ENCODE measurements at places on chromosomes 4 and X. TPM values are rescaled to one million over a fixed set of nuclear protein-coding genes. Genes with fewer than 3 reads are reported as not detected.

MAGEB1 gene
- total RNA-seq = 0.69 TPM

PRAF2 gene
- 18.8 TPM for total RNA-seq

TBC1D8B gene
- 9.2 TPM for total RNA-seq

DNA sequence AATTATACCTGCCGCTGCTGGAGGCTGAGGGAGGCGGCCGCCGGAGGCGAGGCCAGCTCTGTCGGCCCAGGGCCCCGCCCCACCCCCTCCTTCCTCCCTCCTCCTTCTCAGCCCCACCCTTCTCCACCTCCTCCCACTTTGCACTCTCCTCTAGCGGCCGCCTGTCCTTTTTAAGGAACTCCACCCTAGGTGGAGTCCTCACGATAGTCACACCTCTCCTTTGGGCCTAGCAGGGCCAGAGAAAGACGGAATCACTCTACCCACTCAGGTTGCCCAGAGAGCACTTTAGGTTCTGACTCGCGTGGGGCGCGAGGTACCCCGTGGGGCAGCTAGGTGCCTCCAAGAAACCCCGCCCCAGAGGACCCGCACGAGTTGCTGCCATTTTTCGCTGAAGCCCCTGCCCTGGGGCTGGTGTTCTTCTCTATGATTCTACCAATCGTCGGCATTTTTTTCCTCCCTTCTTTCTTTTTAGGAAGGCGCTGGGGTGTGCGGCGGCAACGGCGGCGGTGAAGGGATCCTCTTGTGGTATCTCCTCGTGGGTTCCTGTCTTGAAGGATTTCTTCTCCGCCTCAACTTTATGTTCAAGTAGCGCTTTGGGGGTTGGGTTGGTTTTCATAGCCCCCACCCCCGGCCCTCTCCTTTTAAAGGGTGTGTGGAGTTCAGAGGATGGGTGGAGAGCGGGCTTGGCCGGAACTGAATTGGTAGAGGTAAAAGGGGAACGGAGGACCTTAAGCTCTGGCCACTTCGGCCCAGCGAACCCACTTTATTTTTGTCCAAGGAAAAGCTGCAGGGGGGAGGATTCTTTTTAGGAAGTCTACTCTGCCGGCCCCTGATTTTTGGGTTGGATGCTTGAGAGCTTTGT lies at the start of gene KLF8:
TSS of gene KLF8 (plus strand) at position 136 of the 862 bp plus-strand sequence. CDS start 979 bp downstream, outside the sequence.
- DNase-seq = peak; percentile 8
- H3K4me3 ChIP-seq = no peak within 1 kb of the TSS
- peaks cover 4% of the 10 kb centered on the region for H3K4me1 ChIP-seq
- H3K36me3 ChIP-seq = no peaks in the 10 kb centered on the region
- H3K27ac ChIP-seq = no peak within 1 kb of the TSS

CENPVL1 gene
- total RNA-seq = not detected

DNA sequence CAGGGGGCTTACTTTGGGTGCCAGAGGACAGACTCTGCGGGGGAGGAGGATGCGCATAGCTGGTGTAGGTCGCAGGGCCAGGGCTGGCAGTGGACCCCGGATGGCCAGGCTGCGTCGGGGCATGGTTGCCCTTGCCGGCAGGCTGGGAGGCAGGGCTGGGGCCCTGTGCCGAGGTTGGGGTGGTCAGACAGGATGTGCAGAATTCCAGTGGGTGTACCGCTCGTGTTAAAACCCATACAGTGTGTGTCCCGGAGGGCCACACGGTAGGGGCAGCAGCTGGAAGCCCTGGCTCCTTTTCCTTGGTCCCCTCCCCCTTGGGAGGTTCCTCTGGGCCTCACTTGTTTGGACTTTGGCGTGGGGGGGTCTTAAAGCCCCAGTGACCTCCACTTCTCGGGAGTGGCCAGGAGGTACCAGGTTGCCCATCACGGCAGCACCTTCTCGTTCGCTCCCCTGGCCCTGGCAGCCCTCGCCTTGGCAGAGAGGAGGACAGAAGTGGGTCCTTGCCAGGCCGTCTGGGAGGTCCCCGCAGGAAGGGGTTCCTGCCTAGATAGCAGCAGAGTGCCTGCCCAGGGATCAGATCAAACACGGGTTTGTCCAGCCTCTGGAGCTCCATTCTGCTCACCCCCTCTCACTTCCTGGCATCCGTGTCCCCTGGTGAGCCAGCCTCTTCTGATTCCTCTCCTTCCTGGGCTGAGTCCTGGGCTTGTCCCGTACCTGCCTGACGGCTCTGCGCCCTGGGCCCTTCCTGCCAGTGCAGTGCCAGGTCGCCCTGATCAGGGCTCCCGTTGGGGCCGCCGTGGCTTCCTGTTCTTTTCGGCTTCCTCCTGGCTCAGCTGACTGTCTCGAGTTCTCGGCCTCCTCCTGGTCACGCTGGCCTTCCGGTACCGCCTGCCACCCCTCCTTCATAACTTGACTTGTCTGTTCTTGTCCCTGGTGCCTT lies 56.7 kb upstream of the HGFAC start:
- no peaks in the 10 kb centered on the region for H3K27me3 ChIP-seq
- no peaks in the 10 kb centered on the region for H3K4me1 ChIP-seq
- DNase-seq = no peak
- H3K4me3 ChIP-seq = no peak overlapping the region
- H3K36me3 ChIP-seq = no peaks in the 10 kb centered on the region

FRAS1 gene
- 33.5 TPM for total RNA-seq

DNA sequence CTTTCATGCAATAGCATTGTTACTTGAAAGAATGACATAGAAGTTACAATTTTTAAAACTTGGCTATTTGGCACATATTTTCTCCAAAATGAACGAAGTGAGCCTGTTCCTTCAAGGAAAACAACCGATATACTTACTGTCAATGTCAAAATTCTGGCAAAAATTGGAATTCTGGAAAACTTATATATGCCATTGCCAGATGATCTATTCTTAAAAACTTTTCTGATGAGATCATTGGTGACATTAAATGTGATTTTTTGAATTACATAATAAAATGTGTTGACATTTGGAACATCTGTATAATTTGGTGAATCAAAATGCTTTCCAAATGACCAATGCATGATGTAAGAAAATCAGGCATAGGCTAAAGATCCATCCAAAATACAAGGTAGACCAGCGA lies 209.0 kb downstream of the SCFD2 start:
- DNase-seq = no peak
- no peaks in the 10 kb centered on the region for H3K4me1 ChIP-seq
- no peak overlapping the region for H3K27ac ChIP-seq
- no peaks in the 10 kb centered on the region for H3K27me3 ChIP-seq

RXFP1 gene
- total RNA-seq = not detected

GRCh38 chr4:14078326-14078725 lies 450.8 kb upstream of the BOD1L1 start:
- H3K4me3 ChIP-seq = no peak overlapping the region
- no peak for DNase-seq
- no peaks in the 10 kb centered on the region for H3K27me3 ChIP-seq
- H3K27ac ChIP-seq = no peak overlapping the region
- no peaks in the 10 kb centered on the region for H3K4me1 ChIP-seq

SPINK2 gene
- total RNA-seq = 2.4 TPM

GRCh38 chr4:56666279-56666678 lies 14.8 kb downstream of the HOPX start:
- H3K27ac ChIP-seq = no peak overlapping the region
- DNase-seq = no peak
- H3K36me3 ChIP-seq = no peaks in the 10 kb centered on the region
- H3K4me3 ChIP-seq = no peak overlapping the region

DNA sequence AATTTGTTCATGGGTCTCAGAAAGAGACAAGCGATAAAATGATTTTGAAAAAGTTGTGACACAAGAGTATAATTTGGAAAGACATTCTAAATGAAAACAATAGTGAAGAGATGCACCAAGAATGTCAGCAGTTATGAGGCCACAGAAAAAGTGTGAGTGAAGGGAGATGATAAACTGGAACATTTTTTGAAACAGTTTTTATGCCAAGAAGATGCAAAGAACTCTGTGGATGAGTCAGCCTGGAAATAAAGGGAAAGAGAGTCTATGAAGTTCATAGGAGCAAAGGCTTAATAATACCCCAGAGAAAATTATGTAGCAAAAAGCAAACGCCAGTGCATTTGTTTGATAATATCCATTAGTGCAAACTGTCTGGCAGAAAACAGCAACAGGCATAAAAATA lies 188.4 kb upstream of the TBC1D9 start:
- no peak overlapping the region for H3K4me3 ChIP-seq
- H3K27me3 ChIP-seq = no peaks in the 10 kb centered on the region
- no peak for DNase-seq

- DNase-seq = no peak
- no peak overlapping the region for H3K27ac ChIP-seq
- peaks cover 12% of the 10 kb centered on the region for H3K36me3 ChIP-seq
- no peaks in the 10 kb centered on the region for H3K27me3 ChIP-seq
- H3K4me1 ChIP-seq = no peaks in the 10 kb centered on the region
Measured at GRCh38 chrX:40062525-40063155, 35.1 kb downstream of the BCOR start.

DNA sequence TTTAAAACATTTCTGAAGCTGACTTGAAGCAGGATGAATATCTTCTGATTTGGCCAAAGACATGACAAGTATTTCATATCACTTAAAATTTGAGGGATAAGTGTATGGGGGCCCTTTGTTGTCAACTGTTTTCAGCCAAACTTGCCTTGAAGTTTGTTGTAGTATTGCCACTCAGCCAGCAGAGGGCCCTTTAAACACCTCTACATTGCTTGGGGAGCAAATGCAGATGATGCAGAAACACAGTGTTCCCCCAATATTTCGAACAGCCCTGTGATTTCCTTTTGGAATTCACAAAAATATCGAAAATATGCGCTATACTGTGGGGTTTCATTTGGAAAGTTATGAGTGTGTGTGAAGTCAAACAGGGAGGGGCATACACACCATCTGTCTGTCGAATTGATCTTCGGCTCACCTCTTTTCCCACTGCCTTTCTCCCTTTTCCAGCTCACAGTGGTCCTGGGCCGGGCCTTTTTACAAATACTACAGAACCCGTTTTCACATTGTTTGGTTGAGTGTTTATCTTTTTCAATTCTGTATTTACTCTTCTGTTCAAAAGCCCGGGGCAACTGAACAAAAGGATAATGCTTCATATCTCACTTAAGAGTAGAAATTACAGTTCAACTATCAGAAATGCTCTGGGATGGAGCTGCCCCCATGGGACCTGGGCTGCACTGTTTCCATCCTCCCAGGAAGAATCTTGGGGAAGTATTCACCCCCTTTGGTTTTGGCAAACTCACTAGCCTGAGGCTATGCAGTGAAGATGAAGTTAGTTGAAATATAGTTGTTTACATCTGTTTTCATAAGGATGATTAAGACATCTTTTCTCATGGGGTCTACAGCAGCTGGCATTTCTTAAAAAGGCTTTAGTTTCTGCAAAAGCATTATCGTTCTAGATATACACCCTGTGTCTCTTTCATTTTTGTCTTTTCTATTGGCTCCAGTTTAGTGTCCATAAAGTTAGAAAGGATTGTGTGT lies 137.6 kb downstream of the EGF start:
- no peaks in the 10 kb centered on the region for H3K4me1 ChIP-seq
- no peak overlapping the region for H3K27ac ChIP-seq

DNA sequence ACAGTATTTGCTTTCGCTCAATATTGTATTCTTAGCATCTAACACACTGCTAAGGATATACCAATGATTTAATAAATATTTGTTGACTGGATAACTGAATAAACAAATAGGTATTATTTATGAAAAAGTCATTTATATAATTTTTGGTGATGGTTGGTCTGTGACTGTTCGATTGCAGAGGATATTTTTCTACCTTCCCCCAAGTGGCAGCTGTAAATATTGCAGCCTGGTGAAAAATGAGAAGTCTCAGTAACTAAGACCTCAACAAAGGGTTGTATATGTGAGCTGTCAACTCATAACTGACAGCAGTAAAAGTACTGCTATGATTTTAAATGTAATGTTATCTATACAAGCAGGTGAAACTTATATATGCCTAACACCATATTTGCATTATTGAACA lies 36.0 kb downstream of the HTR2C start:
- no peaks in the 10 kb centered on the region for H3K27me3 ChIP-seq
- no peaks in the 10 kb centered on the region for H3K36me3 ChIP-seq
- no peak overlapping the region for H3K27ac ChIP-seq

CXCL3 gene
- 1.9 TPM for total RNA-seq

DNA sequence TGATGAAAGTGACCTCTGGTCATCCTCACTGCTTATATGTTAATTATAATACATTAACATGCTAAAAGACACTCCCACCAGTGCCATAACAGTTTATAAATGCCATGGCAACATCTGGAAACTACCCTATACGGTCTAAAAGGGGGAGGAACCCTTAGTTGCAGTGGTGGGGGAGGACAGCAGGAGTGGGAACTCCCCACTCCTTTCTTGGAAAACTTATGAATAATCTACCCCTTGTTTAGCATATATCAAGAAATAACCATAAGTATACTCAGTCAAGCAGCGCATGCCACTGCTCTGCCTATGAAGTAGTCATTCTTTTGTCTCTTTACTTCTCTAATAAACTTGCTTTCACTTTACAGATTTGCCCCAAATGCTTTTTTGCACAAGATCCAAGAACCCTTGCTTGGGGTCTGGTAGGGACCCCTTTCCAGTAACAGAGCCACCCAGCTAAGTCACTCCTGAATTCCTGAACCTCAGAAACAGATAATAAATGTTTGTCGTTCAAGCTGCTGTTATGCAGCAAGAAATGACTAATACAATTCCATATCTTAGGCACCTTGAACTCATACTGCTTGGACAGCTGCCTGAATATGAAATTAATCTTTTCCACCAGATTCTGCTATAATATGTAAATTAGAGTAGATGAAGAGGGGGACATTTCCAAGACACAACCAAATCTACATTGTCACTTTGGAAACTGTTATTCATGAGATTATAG lies 14.4 kb upstream of the REPS2 start:
- H3K4me1 ChIP-seq = no peaks in the 10 kb centered on the region
- no peak overlapping the region for H3K27ac ChIP-seq
- no peak overlapping the region for H3K4me3 ChIP-seq
- H3K36me3 ChIP-seq = no peaks in the 10 kb centered on the region
- DNase-seq = no peak

DNA sequence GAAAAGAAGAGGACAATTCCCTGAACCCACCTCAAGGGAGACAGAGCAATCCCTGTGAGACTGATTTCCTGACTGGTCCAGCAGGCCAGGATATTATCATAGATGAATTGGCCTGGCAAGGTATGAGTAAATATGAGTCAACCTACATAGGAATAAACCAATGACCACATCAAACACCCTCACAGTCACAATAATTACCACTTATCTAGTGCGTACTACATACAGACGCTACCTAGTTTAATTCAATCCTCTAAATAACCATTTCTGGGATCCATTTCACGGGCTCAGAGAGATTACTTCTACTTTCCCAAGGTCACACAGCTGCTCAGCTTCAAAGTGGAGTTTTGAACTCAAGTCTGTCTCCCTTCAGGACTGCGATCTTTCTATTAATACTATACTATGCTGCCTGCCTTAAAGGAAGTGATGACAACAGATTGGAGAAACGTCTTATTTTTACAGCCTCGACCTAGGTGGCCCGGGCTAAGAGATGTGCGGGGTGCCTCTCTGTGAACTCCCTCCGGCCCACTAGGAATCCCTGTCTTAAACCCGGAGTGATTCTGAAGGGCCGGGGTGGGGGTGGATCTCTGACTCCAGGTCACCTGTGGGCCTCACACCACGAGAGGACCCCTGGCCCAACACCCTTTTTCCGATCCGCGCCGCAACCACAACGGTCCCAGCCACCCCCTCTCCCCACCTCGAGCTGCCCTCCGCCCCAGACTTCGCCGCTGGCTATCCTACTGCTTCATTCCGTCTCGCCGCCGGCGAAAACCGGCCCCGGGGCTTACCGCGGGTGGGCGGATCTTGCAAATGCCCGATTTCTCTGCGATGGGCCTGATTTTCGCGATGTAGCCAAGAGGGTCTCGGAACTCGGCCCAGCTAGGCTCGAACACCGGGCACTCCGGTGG lies 800 bp downstream of the KDM5C start:
- H3K4me3 ChIP-seq = peak overlapping the region; percentile 80
- DNase-seq = peak; percentile 28
- no peaks in the 10 kb centered on the region for H3K27me3 ChIP-seq
- peaks cover 5% of the 10 kb centered on the region for H3K36me3 ChIP-seq
- H3K4me1 ChIP-seq = peaks cover 8% of the 10 kb centered on the region
